GM23248 (cell line): ENCODE measurements at places on chromosomes 2 and 18. TPM values are rescaled to one million over a fixed set of nuclear protein-coding genes. Genes with fewer than 3 reads are reported as not detected.
A peak's percentile ranks its signal among the peaks of the same experiment; 100 is the strongest.

- H3K27me3 ChIP-seq = no peaks in the 10 kb centered on the region
- no peaks in the 10 kb centered on the region for H3K4me1 ChIP-seq
- H3K27ac ChIP-seq = no peak overlapping the region
- DNase-seq = no peak
Measured at GRCh38 chr18:61972389-61973264, 79.8 kb upstream of the RNF152 start.

The SGO2 gene
- total RNA-seq = 6.2 and 6.3 TPM in 2 replicates

- H3K27ac ChIP-seq = no peak overlapping the region
- H3K4me3 ChIP-seq = no peak overlapping the region
- H3K4me1 ChIP-seq = no peaks in the 10 kb centered on the region
Measured at GRCh38 chr2:235876099-235876679, 292.0 kb downstream of the GBX2 start.

DNA sequence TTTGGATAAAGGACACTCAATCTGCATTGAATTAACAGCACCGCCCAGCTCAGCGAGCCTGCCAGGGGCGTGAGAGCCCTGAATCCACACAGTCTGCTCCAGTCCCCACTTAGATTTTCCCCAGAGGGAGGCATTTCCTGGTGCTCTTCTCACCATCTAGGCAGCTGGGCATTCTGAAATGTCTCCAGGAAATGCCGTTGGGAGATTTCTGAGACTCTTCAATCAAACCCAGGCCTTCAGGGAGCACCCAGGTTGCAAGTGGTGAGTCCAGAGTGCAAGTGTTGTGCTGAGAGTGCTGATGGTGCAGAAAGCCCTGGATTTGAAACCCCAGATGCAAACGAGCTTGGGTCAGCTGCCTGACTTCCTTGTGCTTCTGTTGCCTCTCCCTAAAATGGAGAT lies 23.4 kb upstream of the TMEM37 start:
- H3K4me1 ChIP-seq = no peaks in the 10 kb centered on the region
- H3K27me3 ChIP-seq = peaks cover 15% of the 10 kb centered on the region; the same call in 1 of the 2 replicates
- no peaks in the 10 kb centered on the region for H3K36me3 ChIP-seq
- H3K4me3 ChIP-seq = no peak overlapping the region
- DNase-seq = peak; percentile 24

DNA sequence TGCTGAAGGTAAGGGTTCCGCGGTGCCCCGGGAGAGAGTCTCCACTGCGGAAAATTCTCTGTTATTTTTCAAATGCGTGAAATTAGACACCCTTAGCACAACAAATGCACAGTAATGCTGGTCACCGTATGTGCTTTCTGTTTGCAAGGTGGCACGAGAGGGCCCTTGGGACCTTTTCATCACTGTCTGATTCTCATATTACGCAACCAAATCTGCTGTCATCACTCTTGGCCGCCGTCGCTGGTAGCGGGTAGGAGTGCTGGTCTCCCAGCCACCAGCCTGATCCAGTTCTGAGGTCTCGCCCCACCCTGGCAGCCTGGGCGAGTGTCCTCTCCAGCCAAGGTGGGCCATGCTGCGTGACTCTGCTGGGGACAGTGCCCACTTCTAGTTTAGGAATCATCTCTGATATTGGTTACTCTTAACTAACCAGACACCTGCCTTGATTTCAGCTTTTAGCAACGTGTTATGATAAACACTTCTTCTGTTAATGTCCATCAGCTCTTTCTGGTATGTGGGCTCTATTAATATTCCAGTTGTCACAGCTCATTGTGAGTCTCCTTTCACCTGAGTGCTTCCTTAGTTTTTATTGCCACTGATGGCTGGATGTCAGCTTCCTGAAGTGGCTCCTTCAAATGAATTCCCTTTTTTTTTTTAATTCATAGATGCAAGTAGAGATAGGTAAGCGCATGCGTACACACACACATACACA lies 199.4 kb downstream of the GBX2 start:
- no peak for DNase-seq
- H3K4me3 ChIP-seq = no peak overlapping the region
- no peak overlapping the region for H3K27ac ChIP-seq
- no peaks in the 10 kb centered on the region for H3K36me3 ChIP-seq
- H3K4me1 ChIP-seq = no peaks in the 10 kb centered on the region
- H3K27me3 ChIP-seq = no peaks in the 10 kb centered on the region

DNA sequence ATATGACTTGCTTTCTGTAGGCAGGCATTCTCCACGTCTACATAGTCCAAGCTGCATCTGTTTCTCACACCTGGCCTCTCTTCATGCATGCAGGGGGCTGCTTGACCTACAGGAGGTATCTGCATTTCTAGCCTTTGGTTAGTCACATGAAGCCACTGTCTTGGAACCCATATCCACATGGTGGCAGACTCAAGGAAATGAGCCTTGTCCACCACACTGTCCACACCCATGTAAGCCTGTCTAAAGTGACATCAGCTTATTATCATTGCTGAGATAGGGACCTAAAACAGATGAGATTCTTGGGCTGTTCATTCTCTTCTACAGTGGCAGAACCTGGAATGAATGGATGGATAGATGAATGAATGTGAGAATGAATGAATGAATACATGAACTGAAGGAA lies 160.4 kb downstream of the DOCK10 start:
- H3K4me3 ChIP-seq = peak overlapping the region; percentile 44; the same call in 1 of the 2 replicates
- peaks cover 57% of the 10 kb centered on the region for H3K4me1 ChIP-seq
- H3K36me3 ChIP-seq = peaks cover 20% of the 10 kb centered on the region; the same call in 1 of the 2 replicates
- H3K27ac ChIP-seq = peak overlapping the region; percentile 87

- no peak overlapping the region for H3K4me3 ChIP-seq
- no peaks in the 10 kb centered on the region for H3K27me3 ChIP-seq
- no peaks in the 10 kb centered on the region for H3K4me1 ChIP-seq
- no peaks in the 10 kb centered on the region for H3K36me3 ChIP-seq
- H3K27ac ChIP-seq = no peak overlapping the region
- no peak for DNase-seq
Measured at GRCh38 chr2:158006961-158007719, 94.5 kb upstream of the UPP2 start.

- H3K4me1 ChIP-seq = no peaks in the 10 kb centered on the region
- no peak overlapping the region for H3K27ac ChIP-seq
- no peak overlapping the region for H3K4me3 ChIP-seq
Measured at GRCh38 chr18:72225958-72226357, 318.2 kb downstream of the CBLN2 start.

GRCh38 chr18:24935008-24935407 lies 417.0 kb downstream of the ZNF521 start:
- no peaks in the 10 kb centered on the region; the same call in 1 of the 2 replicates for H3K27me3 ChIP-seq
- no peaks in the 10 kb centered on the region for H3K36me3 ChIP-seq
- no peak for DNase-seq
- no peak overlapping the region for H3K27ac ChIP-seq
- H3K4me1 ChIP-seq = no peaks in the 10 kb centered on the region
- H3K4me3 ChIP-seq = no peak overlapping the region

GRCh38 chr2:6011921-6012320 lies 319.7 kb downstream of the SOX11 start:
- no peaks in the 10 kb centered on the region for H3K36me3 ChIP-seq
- DNase-seq = no peak
- H3K4me1 ChIP-seq = no peaks in the 10 kb centered on the region
- no peaks in the 10 kb centered on the region for H3K27me3 ChIP-seq
- H3K4me3 ChIP-seq = no peak overlapping the region

DNA sequence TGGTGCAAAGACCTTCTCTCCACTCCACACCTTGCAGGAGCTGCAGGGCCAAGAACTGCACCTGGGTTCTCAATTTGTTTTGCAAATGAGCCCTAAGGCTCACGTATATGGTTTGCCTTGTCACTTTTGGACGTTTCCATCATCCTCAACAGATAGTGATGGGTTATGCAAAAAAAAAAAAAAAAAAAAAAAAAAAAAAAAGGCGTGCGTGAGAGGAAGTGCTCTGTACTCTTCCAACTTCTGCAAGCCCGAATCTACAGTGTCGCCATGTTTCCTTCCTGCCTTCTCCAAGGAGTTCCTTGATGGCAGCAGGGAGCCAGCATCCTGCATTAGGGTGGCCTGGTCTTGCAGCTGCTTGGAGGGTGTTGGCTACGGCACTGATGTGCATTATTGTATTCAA lies 4.0 kb upstream of the INHBB start:
- no peak overlapping the region for H3K27ac ChIP-seq
- no peak overlapping the region for H3K4me3 ChIP-seq
- DNase-seq = no peak

The ANKRD62 gene
- not detected in 2 replicates for total RNA-seq

DNA sequence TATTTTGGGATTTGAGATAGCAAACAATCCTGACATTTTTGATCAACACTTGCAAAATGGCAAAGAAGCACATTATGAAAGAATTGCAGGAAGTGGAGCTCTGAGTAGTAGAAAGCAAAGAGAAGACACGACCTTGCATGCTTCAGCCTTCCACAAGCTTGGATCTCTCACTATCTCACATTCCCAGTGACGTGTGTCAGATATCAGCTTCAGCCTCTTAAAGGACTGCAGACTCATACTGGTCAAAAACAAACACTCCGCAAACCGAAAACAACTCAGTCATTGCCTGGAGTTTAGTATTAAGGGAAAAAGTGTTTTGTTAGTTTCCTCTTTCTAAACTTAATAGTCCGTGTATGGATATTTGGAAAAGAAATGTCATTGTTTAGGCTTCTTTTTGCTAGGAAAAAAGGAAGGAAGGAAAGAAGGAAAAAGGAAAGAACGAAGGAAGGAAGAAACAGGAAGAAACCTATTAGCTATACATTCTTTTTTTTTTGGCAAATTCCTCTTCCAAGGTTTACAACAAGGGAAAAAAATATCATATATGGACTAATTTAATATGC lies 32.6 kb upstream of the SLC40A1 start:
- no peaks in the 10 kb centered on the region for H3K36me3 ChIP-seq
- DNase-seq = peak; percentile 33
- peaks cover 24% of the 10 kb centered on the region for H3K4me1 ChIP-seq
- H3K27me3 ChIP-seq = no peaks in the 10 kb centered on the region
- no peak overlapping the region for H3K27ac ChIP-seq

- H3K27me3 ChIP-seq = no peaks in the 10 kb centered on the region
- H3K36me3 ChIP-seq = no peaks in the 10 kb centered on the region
- no peak overlapping the region for H3K27ac ChIP-seq
- H3K4me3 ChIP-seq = no peak overlapping the region
- no peak for DNase-seq
Measured at GRCh38 chr2:15750433-15750814, 158.8 kb downstream of the DDX1 start.

The ZAP70 gene
- total RNA-seq = not detected in 2 replicates

DNA sequence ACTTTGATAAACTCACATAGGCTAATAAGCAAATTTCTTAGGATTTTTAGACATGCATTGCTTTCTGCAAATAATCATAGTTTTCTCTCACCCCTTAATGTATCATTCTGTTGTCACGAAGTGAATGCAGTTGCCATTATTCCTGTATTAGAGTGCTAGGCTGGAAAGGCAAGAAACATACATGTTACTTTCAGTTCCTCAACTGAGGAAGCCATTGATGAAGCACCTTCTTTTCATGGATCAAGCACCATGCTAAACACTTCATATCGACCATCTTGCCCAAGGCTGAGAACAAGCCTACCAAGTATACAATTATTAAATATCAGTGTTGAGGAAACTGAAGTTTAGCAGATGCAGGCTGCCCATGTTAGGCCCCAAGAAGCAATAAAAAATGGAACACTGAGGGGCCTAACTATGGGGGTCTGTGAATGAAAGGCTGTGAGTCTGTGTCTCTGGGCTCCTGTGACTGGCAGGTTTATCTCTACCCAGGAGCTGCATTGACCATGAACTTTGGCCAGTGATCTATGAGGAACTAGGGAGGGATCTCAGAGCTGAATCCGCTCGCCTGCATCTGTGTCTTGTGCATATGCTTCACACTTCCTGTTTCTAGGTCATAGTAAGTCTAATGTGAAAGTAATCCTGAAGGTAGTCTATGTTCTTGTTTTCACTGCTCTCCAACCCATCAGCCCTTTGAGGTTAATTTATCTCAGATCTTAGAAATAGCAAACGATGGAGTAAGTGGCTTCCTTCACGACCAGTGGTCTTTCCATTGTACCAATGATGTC lies 16.0 kb upstream of the TSPYL6 start:
- H3K36me3 ChIP-seq = no peaks in the 10 kb centered on the region
- H3K4me1 ChIP-seq = peaks cover 20% of the 10 kb centered on the region
- no peak overlapping the region for H3K27ac ChIP-seq
- no peaks in the 10 kb centered on the region for H3K27me3 ChIP-seq
- no peak for DNase-seq
- H3K4me3 ChIP-seq = no peak overlapping the region

- DNase-seq = peak; percentile 61
- no peaks in the 10 kb centered on the region for H3K27me3 ChIP-seq
- no peak overlapping the region for H3K4me3 ChIP-seq
- no peak overlapping the region for H3K27ac ChIP-seq
- H3K36me3 ChIP-seq = no peaks in the 10 kb centered on the region
Measured at GRCh38 chr2:26979741-26980140, 9.3 kb downstream of the MAPRE3 start.

The NDUFV2 gene
- 80.7 and 99.5 TPM in 2 replicates for total RNA-seq

The PARD6G gene
- total RNA-seq = 0.22 TPM in 1 of 2 replicates, not detected in the other

DNA sequence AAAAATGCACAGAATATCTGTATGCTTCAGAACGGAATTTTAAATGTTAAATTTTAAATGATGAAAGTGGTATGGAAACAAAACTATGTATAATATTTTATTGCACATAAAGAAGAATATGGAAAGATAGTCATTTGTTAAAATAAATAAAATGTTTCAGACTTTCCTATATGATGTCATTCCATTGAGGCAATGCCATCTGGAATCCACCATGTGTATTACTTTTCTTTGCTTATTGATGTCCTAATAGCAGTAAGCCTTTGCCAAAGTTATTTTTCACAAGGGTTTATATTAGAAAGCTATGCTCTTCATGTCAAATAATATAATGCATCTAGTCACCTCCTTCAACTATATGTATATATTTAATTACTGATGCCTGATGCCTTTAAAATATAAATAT lies 601.6 kb upstream of the PKDCC start:
- no peak for DNase-seq
- no peaks in the 10 kb centered on the region for H3K4me1 ChIP-seq
- no peak overlapping the region for H3K27ac ChIP-seq
- H3K27me3 ChIP-seq = no peaks in the 10 kb centered on the region
- H3K36me3 ChIP-seq = no peaks in the 10 kb centered on the region

The NAT8 gene
- total RNA-seq = not detected in 2 replicates

DNA sequence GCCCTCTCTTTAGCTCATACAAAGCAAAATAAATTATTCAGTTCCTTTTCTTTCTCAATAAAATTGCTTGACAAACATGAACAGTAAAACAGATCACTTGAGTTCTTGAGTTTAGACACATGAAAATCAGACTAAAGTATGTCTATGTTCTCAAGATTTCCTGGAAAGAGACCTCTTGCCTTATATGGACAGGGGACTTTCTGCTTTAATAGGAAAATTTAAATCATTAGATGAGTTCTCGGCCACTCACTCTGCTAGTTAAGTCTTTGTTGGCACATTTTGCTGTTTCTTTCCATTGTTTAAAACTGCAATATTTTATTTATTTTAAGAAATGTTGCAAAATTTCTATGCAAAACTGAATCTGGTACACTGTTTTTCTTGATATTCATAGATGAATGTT lies 207.8 kb downstream of the RND3 start:
- peaks cover 23% of the 10 kb centered on the region for H3K4me1 ChIP-seq
- no peaks in the 10 kb centered on the region for H3K27me3 ChIP-seq
- H3K27ac ChIP-seq = peak overlapping the region; percentile 36
- peak; percentile 18 for DNase-seq

The CNTNAP5 gene
- total RNA-seq = not detected in 2 replicates
